ENCODE measurements at places on chromosomes 7 and 10. TPM values are rescaled to one million over a fixed set of nuclear protein-coding genes. Genes with fewer than 3 reads are reported as not detected.

The EPHB6 gene
- 2.9 TPM for total RNA-seq

The TAS2R60 gene
- total RNA-seq = not detected

The ADGRA1 gene
- total RNA-seq = not detected

The PRRT4 gene
- not detected for total RNA-seq

The SYT15B gene
- total RNA-seq = 0.18 TPM

The HHEX gene
- total RNA-seq = 109 TPM

The CRYGN gene
- total RNA-seq = not detected

The PTN gene
- not detected for total RNA-seq

The AFAP1L2 gene
- total RNA-seq = 1.6 TPM

The TAS2R41 gene
- not detected for total RNA-seq

The ATP5MK gene
- total RNA-seq = 407 TPM

The ASZ1 gene
- total RNA-seq = not detected

The NRP1 gene
- 306 TPM for total RNA-seq

The PLCE1 gene
- total RNA-seq = 0.04 TPM

The OR2A25 gene
- total RNA-seq = not detected

The KNDC1 gene
- total RNA-seq = not detected

The ZNF853 gene
- 0.21 TPM for total RNA-seq

The SPDYE8 gene
- total RNA-seq = not detected

The FAM25A gene
- total RNA-seq = not detected

The HUS1 gene
- 49.7 TPM for total RNA-seq

The TAS2R5 gene
- 0.85 TPM for total RNA-seq

The WDR91 gene
- total RNA-seq = 7.0 TPM

The SCART1 gene
- total RNA-seq = 1.1 TPM

The ZNF862 gene
- total RNA-seq = 7.2 TPM

The HYAL4 gene
- total RNA-seq = not detected

The CHN2 gene
- 5.0 TPM for total RNA-seq

The SFRP5 gene
- not detected for total RNA-seq

The RSPH10B gene
- total RNA-seq = 0.18 TPM

The OR2A1 gene
- not detected for total RNA-seq

The PLAU gene
- total RNA-seq = 34.9 TPM

The ZNF789 gene
- 21.6 TPM for total RNA-seq

The LIPF gene
- total RNA-seq = not detected

The MBL2 gene
- not detected for total RNA-seq

The C10orf53 gene
- total RNA-seq = not detected

The GRM3 gene
- total RNA-seq = not detected

The NPSR1 gene
- not detected for total RNA-seq

The EPHA1 gene
- not detected for total RNA-seq

The ZNF804B gene
- total RNA-seq = not detected

The ABCA13 gene
- total RNA-seq = 0.09 TPM

The ADAM8 gene
- total RNA-seq = 0.55 TPM

The CALML5 gene
- not detected for total RNA-seq

The SERPINE1 gene
- total RNA-seq = 2,645 TPM

The GJC3 gene
- not detected for total RNA-seq

The OR6V1 gene
- not detected for total RNA-seq

The TACC2 gene
- total RNA-seq = 46.2 TPM
